ENCODE measurements at places on chromosomes 3 and 15.

DNA sequence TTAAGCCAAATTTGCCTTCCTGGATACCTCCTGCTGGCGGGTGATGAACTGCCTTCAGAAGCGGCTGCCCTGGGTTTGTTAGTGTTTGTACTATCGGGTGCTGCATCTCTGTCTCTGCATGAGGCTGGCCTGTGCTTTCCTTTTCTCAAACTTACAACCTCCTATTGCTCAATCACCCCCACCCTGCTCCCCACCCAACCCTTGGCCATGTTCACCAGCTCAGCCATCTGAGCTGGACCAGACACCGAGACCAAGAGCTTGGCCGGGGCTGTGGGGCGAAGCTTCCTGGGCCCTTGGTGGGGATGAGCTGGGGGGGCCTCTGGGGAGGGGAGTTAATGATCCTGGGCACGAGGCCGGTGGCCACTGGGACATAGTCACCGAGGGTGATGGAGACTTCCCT, 16.8 kb upstream of the FBLN2 start:
- DNase-seq = no peak

- no peak for DNase-seq
These were observed 30.7 kb upstream of the MGA start for GRCh38 chr15:41629463-41629862.

GRCh38 chr3:135788146-135788545, 177.4 kb upstream of the PPP2R3A start:
- DNase-seq = no peak

- no peak for DNase-seq
These were observed 239.3 kb downstream of the CPNE4 start for GRCh38 chr3:131795390-131796090.

GRCh38 chr3:170154569-170155143, 26.9 kb downstream of the PHC3 start:
- DNase-seq = no peak

GRCh38 chr3:183800243-183800863, 25.0 kb downstream of the MAP6D1 start:
- DNase-seq = no peak

DNA sequence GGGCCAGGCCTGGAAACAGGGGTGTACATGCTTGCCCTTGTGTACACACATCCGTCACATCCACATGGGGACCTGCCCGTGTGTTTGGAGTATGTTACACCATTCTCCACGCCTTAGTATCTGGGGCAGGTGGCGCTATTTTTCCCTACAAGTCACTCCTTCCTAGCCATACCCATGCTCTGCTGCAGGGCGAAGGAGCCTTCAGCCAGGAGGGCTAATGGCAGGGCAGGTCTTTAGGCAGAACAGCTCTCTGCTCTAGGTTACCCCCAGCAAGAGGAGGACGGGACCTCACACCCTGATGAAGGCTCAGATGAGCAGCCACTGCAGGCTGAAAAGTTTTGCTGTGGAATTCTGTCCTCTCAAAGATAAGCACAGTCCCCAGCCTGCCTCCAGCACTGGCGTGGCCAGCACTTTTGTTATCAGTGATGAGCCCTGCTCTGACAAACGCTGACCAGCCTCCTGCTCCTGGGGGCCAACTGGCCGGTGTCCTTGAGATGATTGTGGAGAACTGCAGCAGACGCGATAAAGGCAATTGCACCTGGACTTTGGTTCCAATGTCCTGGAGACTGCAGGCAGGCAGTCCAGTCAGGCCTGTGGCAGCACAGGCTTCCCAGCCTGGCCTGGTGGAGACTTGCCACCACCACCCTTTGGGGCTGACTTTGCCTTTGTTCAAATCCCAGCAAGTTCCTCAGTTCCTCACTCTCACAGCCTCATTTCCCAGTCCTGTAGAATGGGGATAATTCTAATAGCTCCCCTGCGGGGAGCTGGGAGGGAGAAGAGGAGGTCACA, 19.8 kb upstream of the PIGZ start:
- DNase-seq = no peak

DNA sequence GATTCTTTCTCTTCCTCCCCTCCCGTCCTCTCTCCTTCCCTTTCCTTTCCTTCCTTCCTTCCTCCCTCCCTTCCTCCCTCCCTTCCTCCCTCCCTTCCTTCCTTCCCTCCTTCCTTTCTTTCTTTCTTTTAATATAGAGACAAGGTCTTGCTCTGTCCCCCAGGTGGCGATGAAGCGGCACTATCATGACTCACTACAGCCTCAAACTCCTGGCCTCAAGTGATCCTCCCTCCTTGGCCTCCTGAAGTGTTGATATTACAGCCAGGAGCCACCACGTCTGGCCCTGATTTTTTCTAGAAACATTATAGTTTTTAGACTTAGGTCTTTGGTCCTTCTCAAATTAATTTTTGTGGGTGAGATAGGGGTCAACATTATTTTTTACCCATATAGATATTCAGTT, 15.5 kb downstream of the GRM2 start:
- no peak for DNase-seq
